Ovary (tissue), 10 donors: ENCODE measurements at places on chromosomes 1 and 21.

DNA sequence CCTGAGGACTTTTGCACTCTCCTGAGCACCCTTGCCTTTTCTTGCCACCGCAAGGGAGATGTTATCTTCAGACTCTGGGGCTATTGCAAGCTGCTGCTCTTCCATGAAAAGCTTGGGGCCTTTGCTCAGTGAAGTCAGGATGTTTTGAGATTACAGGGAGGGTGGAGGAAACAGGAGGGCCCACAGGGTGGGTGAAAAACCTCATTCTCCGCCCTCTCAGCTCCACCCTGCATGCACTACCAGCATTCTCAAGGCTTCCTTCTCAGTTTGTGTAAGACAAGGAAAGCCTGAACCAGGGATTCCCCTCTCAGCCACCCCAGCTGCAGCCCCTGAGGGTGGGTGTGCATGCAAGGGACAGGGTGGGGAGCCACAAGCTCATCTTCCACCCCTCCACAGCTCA lies 25.8 kb upstream of the ZNF648 start:
- DNase-seq: no peak

GRCh38 chr21:26491663-26492062 lies 81.4 kb downstream of the CYYR1 start:
- DNase-seq: no peak

GRCh38 chr1:117146072-117146471 lies 24.5 kb upstream of the TRIM45 start:
- no peak for DNase-seq

DNA sequence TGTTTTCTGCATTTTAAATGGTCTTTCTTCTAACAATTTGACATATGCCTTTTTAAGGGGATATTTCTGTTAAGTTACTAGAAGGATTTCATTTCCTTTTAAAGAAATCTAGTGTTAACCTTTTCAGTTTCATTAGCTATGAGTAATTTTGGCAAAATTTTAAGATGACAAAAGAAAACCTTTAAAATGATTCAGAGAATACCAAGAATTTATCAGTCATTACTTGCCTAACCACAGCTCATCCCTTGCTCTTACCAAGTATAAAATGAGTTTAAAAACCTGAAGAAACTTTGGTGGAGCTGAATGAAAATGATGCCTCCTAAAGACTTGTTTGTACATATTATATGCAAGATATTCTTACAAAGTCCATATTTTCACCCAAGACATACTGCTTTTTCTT lies 101.7 kb downstream of the NEK7 start:
- DNase-seq: no peak
